ENCODE measurements at places on chromosomes 12 and 14.

DNA sequence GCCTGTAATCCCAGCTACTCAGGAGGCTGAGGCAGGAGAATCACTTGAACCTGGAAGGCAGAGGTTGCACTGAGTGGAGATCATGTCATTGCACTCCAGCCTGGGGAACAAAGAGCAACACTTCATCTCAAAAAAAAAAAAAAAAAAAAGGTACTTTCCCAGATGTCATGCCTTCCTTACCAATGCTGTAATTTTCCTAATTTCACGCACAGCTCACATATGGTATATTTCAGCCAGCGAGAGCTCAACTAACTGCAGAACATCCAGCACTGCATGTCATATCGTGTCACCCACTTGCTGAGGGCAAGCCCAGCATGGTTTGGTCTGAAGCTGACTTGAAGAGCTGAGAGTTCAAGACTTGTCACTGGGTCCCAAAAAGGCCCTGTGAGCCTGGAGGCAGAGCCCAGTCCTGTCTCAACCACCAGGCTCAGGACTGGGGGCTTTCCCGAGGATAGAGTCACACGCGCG is 29.0 kb downstream of the NFKBIA start:
- DNase-seq: no peak

- no peak for DNase-seq
These were observed 138.7 kb upstream of the DYRK2 start for GRCh38 chr12:67509666-67510386.

DNA sequence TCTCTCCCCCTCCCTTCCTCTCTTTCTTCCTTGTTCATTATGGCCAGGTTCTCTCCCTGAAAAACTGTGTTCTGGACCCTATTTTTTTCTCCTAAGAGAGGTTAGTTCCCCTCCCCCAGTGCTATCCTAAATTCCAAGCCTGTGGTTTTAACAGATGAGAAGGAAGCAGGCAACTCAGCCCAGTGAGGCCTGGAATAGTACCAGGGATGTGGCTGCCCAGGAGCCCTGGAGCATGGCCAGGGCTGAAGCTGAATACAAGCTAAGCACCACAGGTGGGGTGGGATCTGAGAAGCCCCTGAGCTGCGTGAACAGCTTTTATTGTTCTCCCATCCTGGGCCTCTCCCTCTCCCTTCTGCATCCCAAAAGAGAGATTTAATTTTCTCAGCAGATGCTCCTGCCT is 1581.3 kb upstream of the TMEM132C start:
- no peak for DNase-seq

DNA sequence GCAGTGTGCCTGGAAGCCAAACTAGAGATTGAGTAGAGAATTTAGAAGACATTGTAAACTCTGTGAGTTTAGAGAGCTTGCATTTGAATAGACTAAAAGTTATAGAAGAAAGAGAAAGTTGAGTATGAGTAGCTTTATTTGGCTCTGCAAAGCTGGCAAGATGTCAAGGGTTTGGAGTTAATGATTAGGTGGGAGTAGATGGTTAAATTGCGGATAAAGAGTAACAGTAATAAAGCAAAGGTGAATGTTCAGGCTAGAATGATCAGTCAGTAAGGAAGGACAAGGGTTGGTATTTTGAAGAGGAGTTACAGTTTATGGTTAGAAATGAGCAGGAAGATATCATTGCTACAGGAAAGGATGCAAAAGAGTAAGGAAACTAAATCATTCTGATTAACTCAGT is 5.2 kb downstream of the PPM1A start:
- no peak for DNase-seq

GRCh38 chr14:90534838-90535555 is 138.2 kb downstream of the CALM1 start:
- no peak for DNase-seq

DNA sequence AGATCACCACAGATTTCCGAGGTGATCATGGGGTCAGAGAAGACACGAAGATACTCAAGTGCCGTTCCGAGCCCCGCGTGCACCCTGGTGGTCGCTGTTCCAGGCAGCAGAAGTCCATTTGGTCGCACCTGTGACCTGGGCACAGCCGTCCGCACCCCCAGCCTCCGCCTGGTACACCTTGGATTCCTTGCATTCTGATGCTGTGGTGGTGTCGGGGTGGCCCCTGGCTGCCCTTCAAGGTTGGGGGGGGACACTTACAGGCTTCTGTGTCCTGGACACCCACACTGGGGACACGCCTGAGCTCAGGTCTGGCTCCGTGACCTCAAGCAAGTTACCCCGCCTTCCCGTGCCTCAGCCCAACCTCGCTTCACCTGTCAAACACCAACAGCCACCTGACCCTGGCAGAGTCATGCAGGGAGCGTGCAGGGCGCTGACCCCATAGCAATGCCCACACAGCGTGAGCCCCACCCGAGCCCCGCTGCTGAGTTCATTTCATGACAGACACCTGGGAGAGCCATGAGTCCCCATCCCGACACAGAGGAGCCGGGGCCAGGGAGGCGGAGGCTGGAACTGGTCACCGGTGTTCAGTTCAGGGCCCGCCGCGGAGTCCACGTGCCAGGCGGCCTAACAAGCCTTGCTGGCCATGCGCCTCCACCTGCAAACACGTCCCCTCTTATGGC is 17.9 kb upstream of the GALNT9 start:
- no peak for DNase-seq

DNA sequence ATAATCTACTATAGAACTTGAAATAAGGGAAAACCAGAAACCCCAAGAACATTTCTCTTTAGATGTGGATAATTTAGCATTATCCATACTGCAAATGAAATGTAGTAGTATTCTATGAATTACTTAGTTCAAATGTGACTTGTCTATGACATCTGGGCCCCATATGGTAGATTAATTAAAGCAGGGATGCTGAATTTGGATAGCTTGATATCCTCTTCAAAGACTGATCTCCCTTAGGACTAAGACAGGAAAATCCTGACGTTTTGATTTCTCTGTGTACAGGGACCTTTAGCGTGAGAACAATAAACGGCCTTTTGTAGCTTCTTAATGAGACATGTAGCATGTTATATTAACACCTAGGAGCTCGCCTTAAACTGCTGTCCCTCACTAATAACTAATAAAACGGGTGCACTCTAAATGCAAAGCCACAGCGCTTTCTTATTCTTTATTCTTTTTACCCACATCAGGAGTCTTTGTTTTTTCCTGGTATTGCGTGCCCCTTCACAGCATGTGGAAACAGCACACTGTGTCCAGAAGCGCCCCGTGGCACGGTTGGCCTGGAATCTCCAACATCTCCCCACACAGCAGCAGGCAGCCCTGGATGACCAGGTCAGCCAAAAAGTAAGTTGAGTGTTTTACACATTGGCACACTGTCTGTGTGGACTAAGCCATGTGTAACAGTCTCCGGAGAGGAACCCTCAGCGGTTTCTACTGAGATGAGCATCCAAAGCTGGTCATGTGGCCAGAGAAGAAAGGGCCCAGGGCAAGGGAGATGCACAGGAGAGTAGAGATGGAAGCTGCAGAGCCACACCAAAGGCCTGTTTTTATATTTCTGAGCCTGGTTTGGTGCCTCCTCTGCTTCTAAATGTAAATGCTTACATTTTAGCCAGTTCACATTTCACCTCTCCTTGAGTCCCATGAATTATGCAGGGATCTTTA is 93.1 kb downstream of the SRGAP1 start:
- DNase-seq: no peak

- no peak for DNase-seq
These were observed 12.3 kb upstream of the CSAD start for GRCh38 chr12:53193040-53193439.

DNA sequence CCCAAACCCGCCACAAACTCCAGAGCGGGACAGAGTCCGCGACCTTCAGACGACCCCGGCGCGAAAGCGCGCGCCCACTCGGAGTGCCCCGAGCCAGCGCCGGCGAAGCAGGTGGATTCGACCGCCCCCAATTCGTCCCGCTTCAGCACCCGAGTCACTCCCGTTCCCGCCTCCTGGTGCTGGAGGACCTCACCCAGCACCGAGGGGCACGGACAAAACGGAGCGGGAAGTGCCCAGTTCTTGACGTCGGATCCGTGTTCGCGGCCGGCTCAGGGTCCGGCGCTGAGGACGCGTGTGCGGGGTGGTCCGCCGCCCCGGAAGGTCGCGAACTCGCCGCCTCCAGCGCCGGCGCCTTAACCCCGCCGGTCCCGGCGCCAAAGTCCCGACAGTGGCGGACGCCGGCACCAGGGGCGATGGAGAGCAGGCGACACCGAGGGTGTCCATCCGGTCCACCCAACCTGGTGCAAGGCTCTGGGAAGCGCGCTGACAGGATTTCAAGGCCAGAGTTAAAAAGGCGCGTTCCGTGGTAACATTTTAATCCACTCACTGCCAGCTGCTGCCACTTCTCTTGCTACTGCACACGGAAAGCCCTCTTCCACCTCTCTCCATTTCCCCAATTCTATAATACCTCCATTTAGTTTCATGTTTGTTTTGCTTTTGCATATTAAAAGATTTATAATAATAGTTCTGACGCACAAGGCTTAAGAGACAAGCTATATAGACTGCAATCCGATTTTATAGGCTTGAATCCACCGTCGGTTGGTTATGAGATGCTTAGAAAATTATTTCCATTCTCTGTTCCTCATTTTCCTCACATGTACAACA is 240.0 kb upstream of the CPNE8 start:
- no peak for DNase-seq

DNA sequence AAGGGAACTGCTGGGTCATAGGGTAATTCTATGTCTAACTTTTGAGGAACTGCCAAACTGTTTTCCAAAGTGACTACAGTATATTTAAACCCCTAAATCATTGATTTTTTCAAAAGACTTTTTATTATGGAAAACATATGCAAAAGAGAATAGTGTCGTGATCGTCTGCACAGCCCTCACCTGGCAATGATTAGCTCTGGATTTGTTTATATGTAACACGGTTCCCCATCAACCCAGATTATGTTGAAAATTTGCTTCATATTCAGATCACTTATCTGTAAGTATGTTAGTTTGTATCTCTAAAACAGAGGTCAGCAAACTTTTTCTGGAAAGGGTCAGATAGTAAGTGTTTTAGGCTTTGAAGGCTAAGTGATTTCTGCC is 52.7 kb downstream of the CCDC92 start:
- DNase-seq: no peak

GRCh38 chr12:130421896-130422295 is 84.2 kb downstream of the PIWIL1 start:
- DNase-seq: no peak

GRCh38 chr14:38500125-38500524 is 244.2 kb upstream of the CLEC14A start:
- DNase-seq: no peak

DNA sequence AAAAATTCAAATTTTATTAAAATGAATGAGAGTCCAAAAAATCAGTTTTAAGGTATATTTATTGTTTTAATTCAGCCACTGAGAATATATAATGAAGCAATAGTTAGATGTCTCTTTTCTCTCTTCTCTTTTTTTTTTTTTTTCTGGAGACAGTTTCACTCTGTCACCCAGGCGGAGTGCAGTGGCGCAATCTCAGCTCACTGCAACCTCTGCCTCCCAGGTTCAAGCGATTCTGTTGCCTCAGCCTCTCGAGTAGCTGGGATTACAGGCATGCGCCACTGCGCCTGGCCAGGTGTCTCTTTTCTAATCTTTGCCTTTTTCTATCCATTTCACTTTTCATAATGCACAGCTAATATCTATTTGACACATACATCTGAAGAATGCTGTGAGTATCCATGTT is 307.1 kb upstream of the RGS6 start:
- DNase-seq: no peak

GRCh38 chr12:64670919-64671639 is 60.8 kb downstream of the RASSF3 start:
- peak; percentile 22 for DNase-seq

DNA sequence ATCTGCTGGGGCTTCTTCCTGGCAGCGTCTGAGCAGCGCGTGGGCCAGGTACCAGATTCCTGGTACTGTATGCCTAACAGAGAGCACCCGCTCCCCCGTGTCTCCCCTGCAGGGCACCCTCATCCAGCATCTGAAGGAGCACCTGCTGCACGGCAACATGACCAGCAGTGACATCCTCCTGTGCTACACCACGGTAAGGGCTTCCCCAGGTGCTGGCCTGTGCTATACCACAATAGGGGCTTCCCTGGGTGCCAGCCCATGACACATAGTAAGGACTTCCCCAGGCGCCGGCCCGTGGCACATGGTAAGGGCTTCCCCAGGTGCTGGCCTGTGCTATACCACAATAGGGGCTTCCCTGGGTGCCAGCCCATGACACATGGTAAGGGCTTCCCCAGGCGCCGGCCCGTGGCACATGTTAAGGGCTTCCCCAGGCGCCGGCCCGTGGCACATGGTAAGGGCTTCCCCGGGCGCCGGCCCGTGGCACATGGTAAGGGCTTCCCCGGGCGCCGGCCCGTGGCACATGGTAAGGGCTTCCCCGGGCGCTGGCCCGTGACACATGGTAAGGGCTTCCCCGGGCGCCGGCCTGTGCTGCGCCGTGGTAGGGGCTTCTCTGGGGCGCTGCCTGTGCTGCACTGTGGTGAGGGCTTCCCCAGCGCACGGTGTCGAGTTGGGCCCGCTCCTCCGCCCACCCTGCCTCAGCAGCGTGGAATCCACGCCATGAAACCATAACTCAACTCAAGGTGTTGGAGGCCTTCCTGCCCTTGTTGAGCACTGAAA is 49.3 kb downstream of the AACS start:
- no peak for DNase-seq

GRCh38 chr12:42607584-42608058 is 18.1 kb upstream of the PRICKLE1 start:
- DNase-seq: no peak

DNA sequence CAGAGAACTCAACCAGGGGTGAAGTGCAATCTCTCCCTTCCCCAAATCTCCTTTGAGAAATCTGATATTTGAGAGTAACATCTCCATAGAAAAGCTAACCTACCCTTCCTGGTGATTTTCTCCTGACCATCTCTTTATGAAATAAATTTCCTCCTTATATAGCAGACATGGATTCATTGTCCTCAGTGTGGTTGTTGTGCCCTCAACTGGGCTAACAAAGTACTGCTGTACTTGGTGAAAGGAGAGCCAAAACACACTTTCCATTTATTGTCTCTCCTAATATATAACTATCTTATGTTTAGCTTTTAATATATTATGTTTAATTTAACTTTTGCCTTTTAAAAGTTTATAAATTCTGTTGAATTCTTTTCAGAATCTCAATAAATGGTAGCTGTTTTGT is 65.1 kb upstream of the SLCO1B1 start:
- DNase-seq: peak; percentile 35

DNA sequence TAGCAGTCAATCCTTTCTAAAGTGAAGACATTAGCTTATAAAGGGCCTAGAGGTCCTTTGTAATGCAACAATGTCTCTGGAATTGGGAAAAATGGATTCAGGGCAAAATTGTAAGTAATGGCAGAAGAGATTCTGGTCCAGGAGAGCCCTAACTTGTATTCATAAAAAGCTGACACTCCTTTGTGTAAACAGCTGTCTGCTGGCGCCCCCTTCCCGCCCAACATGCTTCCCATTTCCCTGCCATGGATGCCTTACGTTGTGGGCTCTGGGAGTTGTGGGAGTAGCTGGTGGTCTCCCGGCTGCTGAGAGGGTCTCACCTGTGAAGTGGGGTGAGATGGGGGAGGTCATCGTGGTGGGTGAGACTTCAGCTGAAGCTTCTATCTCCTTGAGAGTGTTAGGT is 2.3 kb downstream of the ACRBP start:
- no peak for DNase-seq

DNA sequence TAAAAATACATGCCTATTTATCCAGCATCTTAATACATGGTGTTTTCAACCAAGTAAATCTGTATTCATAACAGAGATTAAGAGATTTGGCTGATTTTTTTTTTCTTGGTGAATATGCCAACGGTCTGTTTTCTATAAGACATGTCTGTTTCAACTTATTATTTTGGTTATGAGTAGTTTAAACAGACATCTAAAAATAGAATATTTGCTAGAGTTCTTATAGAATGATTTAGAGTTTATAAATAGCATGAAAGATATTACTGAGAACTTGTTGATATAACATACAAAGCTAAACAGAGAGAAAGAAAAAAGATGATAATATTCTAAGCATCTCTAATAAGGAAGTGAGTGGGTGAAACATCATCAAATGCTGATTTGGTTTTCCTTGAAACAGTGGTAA is 199.9 kb downstream of the CCDC91 start:
- no peak for DNase-seq

All from SW 1271 (cell line).